ENCODE measurements at places on chromosomes 7 and 10. TPM values are rescaled to one million over a fixed set of nuclear protein-coding genes. Genes with fewer than 3 reads are reported as not detected.

The MOGAT3 gene
- total RNA-seq: not detected

GRCh38 chr7:8371742-8372141, 61.7 kb upstream of the NXPH1 start:
- no peak for DNase-seq

- no peak for DNase-seq
These were observed 11.7 kb upstream of the SERPINE1 start for GRCh38 chr7:101115215-101115614.

- no peak for DNase-seq
These were observed 3.3 kb upstream of the PRXL2A start for GRCh38 chr10:80405035-80405434.

- no peak for DNase-seq
These were observed 302.6 kb upstream of the LYZL1 start for GRCh38 chr10:28986117-28986792.

The LIPK gene
- not detected for total RNA-seq

DNA sequence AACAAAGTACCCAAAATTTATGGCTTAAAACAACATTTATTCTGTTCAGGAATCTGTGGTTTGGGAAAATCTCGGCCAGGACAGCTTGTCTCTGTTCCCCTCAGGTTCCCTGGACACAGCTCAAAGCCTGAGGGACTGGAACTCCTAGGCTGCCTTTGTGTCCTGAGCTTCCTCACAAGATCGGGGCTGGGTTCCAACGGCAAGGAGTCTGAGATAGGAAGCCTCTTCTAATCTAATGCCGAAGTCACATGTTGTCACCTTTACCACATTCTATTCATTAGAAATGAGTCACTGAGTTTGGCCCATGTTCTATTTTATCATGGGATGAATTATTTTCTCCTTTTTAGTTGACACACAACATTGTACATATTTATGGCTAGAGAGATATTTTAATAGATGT, 80.5 kb downstream of the ANKRD26 start:
- DNase-seq: no peak

The AASS gene
- 3.0 TPM for total RNA-seq

GRCh38 chr10:5894403-5894802, 4.4 kb downstream of the FBH1 start:
- no peak for DNase-seq

DNA sequence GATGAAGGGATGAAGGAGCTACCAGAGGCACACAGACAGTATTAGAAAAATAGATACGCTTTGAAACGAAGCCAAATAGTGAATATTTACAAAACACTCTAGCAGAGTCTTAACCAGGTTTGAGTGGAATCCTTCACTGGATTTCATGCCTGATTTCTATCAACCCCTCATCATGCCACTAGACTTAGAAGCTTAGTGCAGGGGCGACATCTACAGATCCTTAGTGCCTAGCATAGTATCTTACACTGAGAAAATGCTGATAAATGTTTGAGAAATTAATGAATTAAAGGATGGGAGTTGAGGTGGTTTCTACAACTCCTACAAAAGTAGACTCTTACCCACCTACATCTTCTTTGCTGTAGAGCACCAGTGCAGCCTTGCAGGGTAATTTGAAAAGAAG, 54.7 kb upstream of the CCNJ start:
- no peak for DNase-seq

GRCh38 chr7:114414156-114415063, at the start of gene FOXP2:
TSS of gene FOXP2 (plus strand) at chr7:114414815. CDS start at chr7:114426512, 11,697 bp downstream.
- no peak for DNase-seq

GRCh38 chr10:93131986-93132385, 58.3 kb downstream of the CYP26A1 start:
- no peak for DNase-seq

The TDRD1 gene
- total RNA-seq: not detected

DNA sequence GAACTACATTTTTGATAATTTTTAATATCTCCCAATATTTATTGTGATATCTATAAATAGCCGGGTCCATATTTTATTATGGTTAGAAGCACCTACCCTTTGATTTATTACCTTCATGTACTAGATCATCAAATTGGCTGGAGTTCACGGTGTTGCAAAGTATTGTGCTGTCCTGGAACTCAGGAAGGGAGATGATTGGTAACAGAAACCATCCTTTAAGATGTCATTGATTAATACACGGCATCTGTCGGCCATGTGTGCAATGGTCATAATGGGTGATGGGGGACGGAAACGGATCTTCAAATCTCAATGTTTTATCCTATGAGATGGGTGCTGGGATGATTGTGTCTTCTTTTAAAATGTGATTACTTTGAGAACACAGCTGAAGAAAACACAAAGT, 157.0 kb downstream of the NEBL start:
- DNase-seq: no peak

The LIPM gene
- not detected for total RNA-seq

The CALHM1 gene
- not detected for total RNA-seq

DNA sequence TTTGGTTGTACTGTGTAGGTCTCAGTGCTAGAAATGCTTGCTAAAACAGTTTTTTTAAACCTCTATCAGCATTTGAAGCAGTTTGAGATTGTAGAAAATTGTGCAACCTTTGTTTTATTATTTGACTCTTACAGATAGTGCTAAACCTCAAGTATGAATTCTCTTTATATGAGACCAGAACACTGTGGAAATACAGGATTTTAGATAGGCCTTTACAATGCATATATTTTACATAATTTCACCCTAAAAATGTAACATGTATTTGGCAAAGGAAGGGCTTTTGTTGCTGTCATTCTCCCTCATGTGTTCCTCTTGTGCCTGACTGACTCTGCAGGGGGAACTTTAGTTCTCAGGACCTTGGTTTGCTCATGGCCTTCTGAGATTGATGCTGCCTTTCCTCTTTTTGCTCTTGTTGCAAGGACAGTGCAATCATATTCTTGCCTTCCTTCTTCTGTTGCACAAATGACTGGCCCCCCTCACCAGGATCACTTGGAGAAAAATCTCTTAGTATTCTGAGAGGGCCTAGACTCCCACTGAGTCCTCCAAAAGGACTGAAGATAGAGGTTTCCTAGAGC, 188.7 kb downstream of the PPP1R9A start:
- no peak for DNase-seq

- no peak for DNase-seq
These were observed 27.0 kb downstream of the PDZD8 start for GRCh38 chr10:117348236-117348635.

- no peak for DNase-seq
These were observed 201.1 kb downstream of the GLRX3 start for GRCh38 chr10:130337305-130337640.

- no peak for DNase-seq
These were observed 70.2 kb downstream of the SLC39A12 start for GRCh38 chr10:18021725-18022480.

- no peak for DNase-seq
These were observed 66.2 kb downstream of the FAM241B start for GRCh38 chr10:69696073-69696731.

- DNase-seq: no peak
These were observed 24.5 kb upstream of the GTF2IRD1 start for GRCh38 chr7:74429153-74429747.

The NUTM2A gene
- 0.93 TPM for total RNA-seq

The TMEM213 gene
- not detected for total RNA-seq

- DNase-seq: no peak
These were observed 87.6 kb downstream of the HTR7 start for GRCh38 chr10:90769946-90770841.

The BAMBI gene
- total RNA-seq: 0.14 TPM

DNA sequence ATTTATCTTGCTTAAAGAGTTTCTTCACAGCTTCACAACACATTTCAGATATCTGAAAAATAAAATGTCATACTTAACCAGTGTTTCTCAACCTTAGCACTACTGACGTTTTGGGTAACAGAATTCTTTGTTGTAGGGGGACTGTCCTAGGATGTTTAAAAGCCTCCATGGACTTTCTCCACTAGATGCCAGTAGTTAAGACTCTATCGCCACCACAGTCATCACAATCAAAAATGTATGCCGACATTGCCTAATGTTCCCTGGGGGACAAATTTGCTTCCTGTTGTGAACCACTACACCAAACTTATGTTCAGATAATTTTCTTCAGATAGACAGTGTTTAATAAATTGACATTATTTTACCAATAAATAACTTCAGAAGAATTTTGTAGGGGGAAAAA, 13.4 kb downstream of the NOC3L start:
- no peak for DNase-seq

The PLAC9 gene
- total RNA-seq: not detected

GRCh38 chr7:4958477-4959301, at the start of gene MMD2:
TSS of gene MMD2 (minus strand) at chr7:4959187. CDS start at chr7:4959017, 170 bp downstream.
- no peak for DNase-seq

GRCh38 chr10:77746047-77746707, 108.6 kb upstream of the KCNMA1 start:
- DNase-seq: no peak

DNA sequence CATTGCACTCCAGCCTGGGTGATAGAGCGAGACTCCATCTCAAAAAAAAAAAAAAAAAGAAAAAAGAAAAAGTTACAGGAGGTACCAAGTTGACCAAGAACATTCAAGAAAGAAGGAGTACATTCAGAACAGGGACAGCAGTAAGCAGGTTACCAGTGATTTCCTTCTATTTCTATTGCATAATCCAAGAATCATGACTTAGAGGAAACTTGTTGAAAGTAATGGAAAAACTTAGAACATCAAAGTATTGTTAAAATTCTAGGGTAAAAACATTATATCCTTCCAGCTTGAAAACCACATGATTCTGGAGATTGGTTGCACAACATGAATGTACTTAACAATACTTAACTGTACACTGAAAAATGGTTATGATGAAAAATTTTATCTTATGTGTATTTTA, 25.2 kb downstream of the RAPGEF5 start:
- no peak for DNase-seq

DNA sequence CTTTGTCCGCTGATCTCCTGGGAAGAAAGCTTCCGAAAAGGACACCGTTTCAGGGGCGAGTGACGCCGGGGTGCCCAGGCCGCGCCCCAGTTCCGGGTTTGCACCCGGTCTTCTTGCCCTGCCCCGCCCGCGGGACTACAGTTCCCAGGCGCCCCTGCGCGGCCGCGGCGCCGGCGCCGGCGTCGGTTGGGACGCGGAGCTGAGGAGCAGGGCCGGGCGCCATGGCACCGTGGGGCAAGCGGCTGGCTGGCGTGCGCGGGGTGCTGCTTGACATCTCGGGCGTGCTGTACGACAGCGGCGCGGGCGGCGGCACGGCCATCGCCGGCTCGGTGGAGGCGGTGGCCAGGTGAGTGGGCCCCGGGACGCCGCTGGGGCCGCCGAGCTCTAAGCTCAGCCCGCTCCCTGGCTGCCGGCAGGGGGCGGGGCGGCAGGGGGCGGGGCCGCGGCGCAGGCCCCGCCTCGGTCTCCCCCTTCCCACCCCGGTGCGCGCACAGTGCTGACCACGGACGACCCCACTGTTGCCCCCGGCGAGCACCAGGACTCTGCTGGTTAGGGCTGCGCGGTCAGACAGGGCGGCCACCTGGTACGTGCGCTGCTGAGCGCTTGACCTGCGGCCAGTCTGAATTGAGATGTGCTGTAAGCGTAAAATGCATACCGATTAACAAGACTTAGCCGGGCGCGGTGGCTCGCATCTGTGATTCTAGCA, at the start of gene LHPP:
LHPP (plus strand) TSS at position 182 of the 706 bp plus-strand sequence; CDS start at position 222, 40 bp downstream.
- DNase-seq: peak; percentile 92

GRCh38 chr7:25823571-25823970, 328.4 kb upstream of the NFE2L3 start:
- DNase-seq: no peak

The HMX2 gene
- total RNA-seq: not detected

GRCh38 chr7:45033931-45034290, 33.9 kb downstream of the CCM2 start:
- DNase-seq: no peak

DNA sequence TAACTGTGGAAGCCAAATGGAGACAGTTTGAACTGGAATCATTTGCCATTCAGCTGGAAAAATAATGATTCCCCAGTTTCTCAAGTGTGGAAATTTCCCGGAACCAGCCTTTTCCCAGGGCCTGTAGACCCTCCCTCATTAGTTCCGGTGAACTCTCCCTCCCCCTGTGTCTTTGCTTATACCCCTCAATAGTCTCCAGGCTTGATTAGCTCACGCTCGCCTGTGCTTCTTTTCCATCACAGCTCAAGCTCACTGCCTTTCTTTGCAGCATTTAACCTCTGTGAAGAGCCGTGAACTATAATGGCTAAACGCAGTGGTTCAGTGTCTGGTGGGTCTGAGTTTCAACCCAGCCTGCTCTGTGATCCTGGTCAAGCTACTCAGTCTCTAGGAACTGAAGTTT, 690.8 kb downstream of the INHBA start:
- DNase-seq: no peak
